ENCODE measurements at places on chromosomes 11 and 22. TPM values are rescaled to one million over a fixed set of nuclear protein-coding genes. Genes with fewer than 3 reads are reported as not detected.

DNA sequence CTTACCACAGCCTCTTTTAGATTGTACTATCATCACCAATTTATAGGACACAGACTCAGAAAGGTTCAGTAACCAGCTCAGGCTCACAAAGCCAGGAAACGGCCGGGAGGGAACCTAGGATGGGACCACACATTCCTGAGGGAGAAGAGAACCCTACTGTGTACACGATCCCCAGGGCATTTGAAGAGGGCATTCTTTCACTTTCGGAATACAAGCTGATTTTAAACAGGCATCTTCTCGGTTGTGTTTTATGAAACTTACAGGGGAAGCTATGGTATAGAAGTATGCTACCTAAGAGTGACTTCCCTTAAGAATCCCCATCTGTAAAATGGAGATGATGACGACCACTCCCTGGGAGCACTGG is 19.0 kb downstream of the SMCO4 start:
- no peak for DNase-seq

A4GALT gene
- 8.6 TPM for total RNA-seq

DNA sequence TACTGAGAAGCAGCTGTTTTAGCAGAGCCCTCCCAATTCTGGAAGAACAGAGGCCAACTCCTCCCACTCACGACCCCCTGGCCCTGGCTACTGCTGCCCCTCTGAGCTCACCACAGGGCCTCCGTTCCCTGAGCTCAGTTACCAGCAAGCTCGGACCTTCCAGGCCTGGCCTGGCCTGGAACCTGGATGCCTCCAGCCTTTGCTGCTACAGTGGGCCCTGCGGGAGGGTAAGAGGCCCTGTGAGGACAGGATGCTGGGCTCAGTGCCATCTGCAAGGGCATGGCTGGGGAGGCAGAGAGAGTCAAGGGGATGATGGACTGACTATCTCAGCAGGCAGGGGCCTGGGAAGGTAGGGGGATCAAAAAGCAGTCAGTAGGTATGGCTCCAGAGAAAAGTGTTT is 209.9 kb upstream of the NCAM1 start:
- no peak for DNase-seq

CARD10 gene
- 49.2 TPM for total RNA-seq

HBB gene
- total RNA-seq, result not detected

DNA sequence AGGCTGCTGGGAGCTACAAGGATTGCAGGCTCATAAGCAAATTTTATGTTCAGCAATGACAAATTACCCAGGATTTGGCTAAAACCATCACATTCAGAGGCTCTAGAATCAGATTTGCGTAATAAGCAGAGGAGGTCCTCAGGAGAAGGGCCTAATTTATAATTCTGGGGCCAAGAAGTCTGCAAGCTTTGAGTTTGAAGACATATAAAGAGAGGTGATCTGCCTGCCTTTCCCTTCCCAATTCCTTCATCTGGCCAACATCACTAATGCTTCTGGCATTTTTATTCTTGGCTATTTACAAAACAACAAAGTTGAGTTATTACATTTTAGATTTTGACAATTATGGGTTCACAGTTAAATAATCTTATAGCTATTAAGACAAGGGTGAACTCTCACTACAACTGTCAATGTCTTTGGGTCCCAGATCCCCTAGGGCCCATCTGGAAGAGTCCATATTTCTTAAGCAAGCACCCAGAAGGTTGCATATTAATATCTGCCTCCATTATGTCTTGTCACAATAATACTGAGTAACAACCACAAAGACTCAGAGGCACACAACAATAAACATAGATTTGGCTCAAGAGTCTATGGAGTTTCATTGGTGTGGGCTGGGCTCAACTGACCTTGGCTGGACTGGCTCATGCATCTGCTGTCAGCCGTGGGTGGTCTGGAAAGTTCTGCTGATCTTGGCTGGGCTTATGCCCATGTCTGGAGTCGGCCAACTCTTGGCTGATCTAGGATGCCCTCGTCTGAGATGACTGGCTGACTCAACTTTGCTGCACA is 67.2 kb upstream of the CD82 start:
- no peak for DNase-seq

DNA sequence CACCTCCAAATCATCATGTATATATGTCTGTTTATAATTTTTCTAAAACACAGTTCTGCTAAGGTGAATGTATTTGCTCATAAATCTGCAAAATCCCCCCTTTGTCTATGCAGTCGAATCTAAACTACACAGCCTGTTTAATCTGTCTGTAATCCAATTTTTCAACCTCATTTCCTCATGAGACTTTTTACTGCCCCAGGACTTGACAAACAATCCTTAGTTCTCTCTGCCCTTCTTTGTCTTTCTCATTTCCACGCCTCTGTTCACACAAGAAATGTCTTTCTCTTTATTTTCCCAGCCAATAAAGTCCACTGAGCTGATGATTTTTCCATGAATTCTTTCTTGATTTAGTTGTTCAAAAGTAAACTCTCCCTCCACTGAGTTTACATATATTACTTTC is 1154.3 kb downstream of the FAM181B start:
- no peak for DNase-seq

- no peak for DNase-seq
Measured at GRCh38 chr11:4066910-4067309, 27.7 kb upstream of the RRM1 start.

DNA sequence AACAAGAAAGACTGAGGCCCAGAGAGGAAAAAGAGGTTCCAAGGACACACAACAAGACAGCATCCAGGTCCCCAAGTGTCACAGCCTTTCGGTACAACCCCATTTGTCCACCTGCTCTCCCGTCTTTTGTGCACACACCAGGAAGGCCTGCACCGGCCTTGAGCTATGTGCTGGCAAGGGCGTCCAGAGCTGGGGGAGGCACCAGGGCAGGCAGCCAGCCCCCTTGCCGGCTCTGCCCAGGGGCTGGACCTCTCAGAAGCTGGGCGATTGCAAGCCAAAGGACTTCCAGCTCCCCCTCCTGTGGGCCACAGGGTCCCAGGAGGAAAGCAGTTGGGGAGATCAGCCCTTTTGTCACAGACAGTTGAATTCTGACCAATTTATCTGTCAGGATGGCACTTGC is 210.5 kb downstream of the MN1 start:
- DNase-seq, result no peak

DNA sequence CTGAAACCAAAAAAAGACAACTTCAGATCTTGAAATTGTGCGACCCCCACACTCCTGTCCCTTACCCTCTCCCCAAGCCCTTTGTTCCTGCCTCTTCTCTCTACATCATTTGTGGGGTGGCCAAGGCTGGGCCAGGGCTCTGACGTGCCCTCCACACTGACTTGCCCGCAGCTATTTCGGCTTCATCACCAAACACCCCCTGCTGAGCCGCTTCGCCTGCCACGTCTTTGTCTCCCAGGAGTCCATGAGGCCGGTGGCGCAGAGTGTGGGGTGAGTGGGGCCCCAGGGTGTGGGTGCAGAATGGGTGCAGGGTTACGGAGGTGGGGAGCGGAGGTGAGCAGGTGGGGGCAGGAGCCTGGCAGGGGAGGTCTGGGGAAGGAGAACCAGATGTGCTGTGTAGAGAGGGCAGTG is 9.5 kb downstream of the MAPK8IP2 start:
- no peak for DNase-seq

- no peak for DNase-seq
Measured at GRCh38 chr11:23079382-23079813, 219.1 kb upstream of the CCDC179 start.

- DNase-seq, result no peak
Measured at GRCh38 chr11:130715085-130715876, 201.0 kb downstream of the SNX19 start.

DNA sequence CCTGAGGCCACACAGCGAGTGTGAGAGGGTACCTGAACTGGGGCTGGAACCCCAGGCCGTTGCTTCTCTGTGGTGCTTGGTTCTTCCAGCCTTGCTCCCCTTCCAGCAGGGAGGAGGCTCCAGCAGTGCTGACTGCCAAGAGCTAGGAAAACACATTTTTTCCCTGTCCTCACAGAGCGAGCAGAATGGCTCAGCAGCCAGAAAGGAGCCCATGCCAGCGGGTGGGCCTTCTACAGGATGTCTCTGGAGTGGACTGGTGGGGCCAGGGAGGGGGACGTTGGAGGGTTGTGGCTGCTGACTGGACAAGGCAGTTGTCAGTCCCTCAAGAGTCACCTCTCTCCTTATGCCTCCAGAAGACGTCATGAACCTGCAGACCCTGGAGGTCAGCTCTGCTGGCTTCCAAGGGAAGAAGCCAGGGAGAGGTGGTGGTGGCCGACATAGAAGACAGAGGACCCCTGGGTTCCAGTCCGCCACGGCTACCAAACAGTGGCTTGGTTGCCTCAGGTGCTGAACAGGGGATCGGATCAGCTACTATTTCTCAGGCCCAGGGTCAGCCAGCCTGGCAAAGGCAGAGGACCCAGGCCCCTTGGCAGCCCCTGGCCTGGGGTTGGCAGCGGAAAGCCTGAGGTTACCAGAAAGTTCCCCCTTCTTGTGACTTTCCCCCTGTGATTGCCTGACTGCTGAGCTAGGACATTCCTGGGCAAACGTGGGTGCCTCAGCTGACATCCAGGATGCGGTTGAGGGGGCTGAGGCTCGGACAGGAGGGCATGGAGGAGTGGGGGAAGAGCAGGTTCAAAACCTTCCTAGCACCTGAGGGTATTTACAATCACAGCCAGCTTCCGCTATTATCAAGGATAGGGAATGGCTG is 3.7 kb downstream of the MAFF start:
- DNase-seq, result no peak

DNA sequence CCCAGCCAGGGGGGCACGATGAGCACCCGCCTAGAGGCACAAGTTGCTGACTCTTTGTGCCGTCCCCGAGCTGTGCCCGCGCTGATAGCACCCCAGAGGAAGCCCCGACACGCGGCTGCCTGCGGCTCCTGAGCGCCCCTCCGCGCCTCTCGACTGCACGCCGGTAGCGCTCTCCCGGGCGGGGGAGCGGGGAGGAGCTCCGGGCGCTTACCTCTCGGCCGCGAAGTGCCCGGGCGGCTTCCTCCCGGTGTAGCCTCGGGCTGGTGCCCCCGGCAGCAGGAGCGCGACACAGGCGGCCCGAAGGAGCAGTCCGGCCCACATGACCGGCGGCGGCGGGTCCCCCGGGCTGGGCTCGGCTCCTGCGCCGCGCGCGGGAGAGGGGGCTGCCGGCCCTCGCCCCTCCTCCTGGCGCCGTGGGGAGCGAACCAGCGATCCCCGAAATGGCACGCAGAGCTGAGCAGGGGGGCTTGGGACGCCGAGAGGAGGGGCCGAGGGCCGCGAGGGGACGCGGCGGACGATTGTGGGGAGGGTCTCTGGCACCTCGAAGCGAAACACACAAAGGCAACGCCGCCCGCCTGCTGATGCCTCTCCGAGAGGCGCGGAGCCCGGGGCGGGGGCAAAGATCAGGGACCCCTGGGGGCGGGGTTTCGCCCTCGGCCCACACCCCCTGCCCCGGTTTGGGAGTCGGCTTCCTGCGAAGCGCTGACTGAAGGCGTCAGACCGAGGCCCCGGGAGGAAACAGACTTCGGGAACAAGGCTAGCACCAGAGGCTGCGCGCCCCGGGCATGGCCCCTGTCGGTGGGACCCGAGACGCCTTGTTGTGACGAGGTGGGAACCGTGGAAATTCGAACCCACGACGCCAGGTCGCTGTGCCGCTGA is at the start of gene VWCE:
Gene VWCE (minus strand): TSS at position 600 of the 879 bp plus-strand sequence. CDS start 279 bp downstream, at position 321.
- DNase-seq, result peak; percentile 66

- DNase-seq, result no peak
Measured at GRCh38 chr11:122358292-122358691, 242.3 kb upstream of the BLID start.

RPL3 gene
- total RNA-seq, result 1,058 TPM

GRCh38 chr22:24791362-24791761 is 14.6 kb upstream of the SGSM1 start:
- no peak for DNase-seq

- no peak for DNase-seq
Measured at GRCh38 chr11:1100417-1101245, 26.0 kb downstream of the MUC2 start.

DNA sequence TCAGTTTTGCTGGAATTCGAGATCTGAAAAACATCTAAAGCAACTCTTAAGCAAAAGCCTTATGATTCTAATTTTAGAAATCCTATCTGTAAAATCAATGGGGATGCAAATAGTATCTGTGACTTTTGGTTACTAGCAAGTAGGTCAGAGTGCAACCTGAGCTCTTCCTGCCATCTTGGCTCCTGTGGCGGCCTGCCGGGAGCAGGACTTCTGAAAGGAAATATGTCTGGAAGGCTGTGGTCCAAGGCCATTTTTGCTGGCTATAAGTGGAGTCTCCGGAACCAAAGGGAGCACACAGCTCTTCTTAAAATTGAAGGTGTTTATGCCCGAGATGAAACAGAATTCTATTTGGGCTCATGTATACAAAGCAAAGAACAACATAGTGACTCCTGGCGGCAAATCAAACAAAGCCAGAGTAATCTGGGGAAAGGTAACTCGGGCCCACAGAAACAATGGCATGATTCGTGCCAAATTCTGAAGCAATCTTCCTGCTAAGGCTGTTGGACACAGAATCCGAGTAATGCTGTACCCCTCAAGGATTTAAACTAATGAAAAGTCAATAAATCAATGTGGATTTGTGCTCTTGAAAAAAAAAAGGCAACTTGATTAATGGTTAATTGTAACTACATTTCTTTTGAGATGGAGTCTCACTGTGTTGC is 1.7 kb downstream of the SAMM50 start:
- DNase-seq, result no peak

- no peak for DNase-seq
Measured at GRCh38 chr22:37212174-37212906, at the start of gene SSTR3. SSTR3 (minus strand) TSS chr22:37212477; CDS start chr22:37207803, 4,674 bp downstream.
